NCI-H2081 treated with DMSO at 0.1 percent for 48 hours (cell line): ENCODE measurements at places on chromosomes 6 and 20.

- no peak for DNase-seq
Observed at GRCh38 chr20:3133155-3133554, 26.5 kb downstream of the FASTKD5 start.

GRCh38 chr6:136655239-136656014, 105.2 kb upstream of the MAP7 start:
- DNase-seq, result no peak

DNA sequence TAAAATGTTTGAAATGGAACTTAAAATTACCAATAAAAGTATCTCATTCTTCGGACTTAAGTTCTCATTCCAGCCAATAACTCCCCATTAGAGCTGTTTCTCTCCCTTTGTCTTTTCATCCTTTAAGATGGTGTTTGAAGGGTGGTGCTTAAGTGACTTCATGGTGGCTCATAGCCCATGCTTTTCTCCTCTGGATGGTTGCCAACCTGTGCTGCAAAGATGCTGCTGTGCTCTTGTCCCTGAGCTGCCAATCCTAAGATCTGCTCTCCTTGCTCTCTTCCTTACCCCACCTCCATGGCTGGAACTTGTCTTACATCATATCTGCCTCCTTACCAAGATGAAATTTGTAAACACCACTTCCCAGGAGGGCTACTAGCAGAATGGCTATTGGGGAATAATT, 31.6 kb upstream of the PNRC1 start:
- no peak for DNase-seq

- no peak for DNase-seq
Observed at GRCh38 chr6:37866590-37867507, 47.3 kb downstream of the ZFAND3 start.

DNA sequence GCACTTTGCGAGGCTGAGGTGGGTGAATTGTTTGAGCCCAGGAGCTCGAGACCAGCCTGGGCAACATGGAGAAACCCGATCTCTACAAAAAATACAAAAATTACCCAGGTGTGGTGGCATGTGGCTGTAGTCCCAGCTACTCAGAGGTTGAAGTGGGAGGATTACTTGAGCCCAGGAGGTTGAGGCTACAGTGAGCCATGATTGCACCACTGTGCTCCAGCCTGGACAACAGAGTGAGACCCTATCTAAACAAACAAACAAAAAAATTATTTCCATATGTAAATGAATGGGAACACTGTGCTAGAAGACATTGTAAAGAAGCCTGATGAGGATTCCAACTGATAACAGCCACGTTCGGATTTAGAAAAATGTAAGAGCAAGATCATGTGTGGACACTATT, 154.2 kb downstream of the ZFP64 start:
- DNase-seq, result no peak

DNA sequence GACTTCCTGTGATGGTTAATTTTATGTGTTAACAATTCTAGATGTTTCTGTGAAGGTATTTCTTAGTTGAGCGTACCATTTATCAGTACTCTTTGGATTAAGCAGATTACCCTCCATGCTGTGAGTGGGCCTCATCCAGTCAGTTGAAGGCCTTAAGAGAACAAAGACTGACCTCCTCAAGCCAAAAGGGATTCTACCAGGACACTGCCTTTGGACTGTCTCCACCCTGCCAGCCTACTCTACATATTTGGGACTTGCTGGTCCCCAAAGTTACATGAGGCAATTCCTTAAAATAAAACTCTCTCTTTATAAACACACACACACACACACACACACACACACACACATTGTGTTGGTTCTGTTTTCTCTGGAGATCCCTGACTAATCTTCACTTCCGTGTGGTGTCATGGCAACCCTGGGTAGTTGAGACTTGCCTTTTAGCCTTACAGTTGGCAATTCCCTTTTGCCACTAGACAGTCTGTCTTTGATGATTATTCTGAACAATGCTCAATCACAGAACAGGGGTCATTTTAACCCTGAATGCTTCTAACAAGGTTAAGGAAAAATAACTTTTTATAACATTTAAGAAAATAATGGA, 32.2 kb downstream of the MRAP2 start:
- DNase-seq, result no peak

DNA sequence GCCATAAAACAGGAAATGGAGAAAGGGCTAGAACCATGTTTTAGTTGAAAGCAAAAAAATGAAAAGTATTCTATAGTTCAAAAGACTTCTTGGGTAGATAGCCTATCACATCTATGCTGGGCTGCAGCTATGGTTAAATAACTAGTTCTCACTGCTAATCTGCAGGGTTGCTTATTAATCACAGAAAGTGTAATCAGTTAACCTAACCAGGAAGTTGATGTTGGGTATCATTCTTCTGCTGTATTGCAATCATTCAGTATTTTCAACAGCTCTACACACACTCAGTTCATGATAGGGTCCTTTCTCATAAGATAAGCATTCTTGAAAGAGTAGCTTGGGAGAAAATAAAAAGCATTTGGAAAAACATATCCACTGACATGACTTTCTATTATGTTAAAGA, 135.2 kb upstream of the TCF21 start:
- no peak for DNase-seq

DNA sequence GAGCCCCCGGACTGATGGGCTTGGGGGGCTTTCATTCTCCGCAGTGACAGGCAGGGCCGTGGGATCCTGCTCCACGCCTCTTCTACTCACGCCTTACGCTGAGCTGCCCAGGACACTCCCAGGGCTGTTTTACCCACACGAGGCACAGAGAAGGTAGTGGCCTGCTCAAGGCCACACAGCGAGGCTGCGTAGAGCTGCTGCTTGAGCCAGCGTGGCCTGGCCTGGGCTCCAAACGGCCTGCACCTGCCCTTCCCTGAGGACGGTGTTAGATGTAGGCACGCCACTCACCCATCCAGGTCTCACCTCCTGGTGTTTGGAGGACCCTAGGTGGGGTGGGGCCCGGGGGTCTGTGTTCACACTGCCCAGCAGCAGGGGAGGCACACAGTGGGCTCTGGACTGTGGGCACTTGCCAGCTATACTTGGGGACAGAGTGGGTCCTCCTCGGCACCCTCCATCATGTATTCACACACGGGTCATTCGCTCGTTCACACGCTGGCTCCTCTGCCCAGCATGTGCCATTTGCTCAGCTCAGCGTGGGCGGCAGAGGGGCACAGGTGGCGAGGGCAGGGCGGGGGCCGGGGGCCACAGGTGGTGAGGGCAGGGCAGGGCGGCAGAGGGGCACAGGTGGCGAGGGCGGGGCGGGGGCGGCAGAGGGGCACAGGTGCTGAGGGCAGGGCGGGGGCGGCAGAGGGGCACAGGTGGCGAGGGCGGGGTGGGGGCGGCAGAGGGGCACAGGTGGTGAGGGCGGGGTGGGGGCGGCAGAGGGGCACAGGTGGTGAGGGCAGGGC, 18.4 kb upstream of the RBBP8NL start:
- DNase-seq, result no peak

DNA sequence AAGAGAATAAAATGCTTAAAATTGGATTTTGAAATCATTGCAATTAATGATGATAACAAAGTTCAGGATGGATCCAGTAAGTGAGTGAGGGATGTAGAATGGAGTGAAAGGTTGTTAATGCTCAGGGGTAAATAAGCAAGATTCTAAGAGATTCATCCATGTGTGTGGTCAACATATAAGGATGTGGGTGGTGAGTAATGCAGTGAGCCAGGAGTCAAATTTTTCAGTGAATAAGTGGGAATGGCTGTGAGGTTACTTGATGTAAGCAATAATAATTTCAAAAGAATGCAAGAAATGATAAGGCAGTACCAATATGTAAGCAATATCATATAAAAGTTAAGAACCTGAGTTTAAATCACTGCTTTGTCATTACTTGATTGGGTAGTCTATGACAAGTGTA, 207.5 kb upstream of the ADGRB3 start:
- no peak for DNase-seq

- no peak for DNase-seq
Observed at GRCh38 chr6:35359346-35359743, 17.0 kb downstream of the PPARD start.

DNA sequence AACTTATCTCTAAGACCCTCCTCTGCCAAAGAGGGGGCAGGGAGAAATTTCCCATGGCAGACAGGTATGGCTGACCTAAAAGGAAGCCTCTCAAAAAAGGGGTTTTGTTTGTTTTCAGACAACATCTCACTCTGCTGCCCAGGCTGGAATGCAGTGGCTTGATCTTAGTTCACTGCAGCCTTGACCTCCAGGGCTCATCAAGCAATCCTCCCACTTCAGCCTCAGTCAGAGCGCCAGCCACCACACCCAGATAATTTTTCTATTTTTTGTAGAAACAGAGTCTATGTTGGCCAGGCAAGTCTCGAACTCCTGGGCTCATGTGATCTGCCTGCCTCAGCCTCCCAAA, 3.8 kb downstream of the EZR start:
- no peak for DNase-seq

- DNase-seq, result no peak
Observed at GRCh38 chr6:150723857-150724256, 124.2 kb downstream of the PLEKHG1 start.

DNA sequence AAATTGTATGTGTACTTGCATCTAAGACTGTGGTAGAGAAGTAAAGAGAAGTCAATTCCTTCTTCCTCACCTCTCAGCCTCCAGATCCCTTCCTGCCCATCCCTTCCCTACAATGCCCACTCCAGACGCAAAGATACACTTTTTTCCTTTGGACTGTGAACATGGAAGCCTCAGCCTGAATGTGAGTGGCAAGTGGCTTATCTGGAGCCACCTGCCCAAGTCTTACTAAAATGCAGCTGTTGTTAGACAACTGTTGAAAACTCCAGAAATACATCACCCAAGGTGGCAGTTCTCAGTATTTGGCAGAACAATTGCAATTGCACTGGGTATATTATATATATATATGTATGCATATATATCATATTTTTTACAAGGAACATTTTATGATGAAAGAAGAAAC, 7.5 kb downstream of the VGLL2 start:
- DNase-seq, result no peak

DNA sequence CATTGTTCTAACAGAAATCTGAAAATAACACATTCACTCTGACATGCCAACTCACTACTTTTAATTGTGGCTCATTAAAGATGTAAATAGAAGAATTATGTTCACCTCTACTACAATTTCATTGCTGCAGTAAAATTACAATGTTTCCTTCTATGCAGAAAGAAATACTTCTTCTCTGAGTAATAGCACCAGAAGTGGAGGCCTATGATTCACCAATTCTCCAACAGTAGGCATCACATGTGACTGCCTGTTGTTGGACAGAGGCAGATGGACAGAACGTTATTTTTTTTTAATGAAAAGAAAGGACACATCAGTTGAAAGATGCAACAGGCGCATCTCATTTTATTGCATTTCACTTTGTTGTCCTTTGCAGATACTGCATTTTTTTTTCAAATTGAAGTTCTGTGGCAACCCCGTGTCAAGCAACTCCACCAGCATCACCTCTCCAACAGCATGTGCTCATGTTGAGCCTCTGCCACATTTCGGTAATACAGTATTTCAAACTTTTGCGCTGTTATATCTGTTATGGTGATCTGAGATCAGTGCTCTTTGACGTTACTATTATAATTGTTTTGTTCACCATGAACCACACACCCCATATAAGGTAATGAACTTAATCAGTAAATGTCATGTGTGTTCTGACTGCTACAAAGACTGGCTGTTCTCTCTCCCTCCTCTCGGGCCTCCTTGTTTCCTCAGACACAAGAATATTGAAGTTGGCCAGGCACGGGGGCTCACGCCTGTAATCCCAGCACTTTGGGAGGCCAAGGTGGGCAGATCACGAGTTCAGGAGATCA, 121.4 kb downstream of the ATXN1 start:
- DNase-seq, result no peak

- DNase-seq, result no peak
Observed at GRCh38 chr6:34672657-34673043, 23.9 kb downstream of the ILRUN start.

GRCh38 chr20:38947931-38948362, 14.2 kb upstream of the DHX35 start:
- no peak for DNase-seq
